ENCODE measurements at places on chromosomes 11 and 22. TPM values are rescaled to one million over a fixed set of nuclear protein-coding genes. Genes with fewer than 3 reads are reported as not detected.

DNA sequence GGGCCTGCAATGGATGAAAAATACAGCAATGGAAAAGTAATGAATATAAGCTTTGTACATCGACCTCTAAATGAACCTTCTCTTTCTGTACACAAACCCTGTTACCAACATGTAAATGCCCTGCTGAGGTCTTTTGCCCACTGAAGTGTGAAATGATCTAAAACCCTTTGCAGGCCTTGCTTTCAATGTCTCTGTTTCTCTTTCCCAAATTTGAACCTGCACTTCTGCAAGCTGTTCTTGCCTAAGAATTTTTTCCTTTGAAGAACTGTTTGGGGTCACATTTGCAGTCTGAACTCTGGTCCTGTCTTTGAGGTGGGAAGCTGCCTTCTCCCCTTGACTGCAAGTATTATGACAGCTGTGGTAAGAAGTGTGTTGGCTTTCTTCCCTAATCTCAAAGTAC, 1237.1 kb downstream of the FAM181B start:
- DNase-seq, result no peak

DNA sequence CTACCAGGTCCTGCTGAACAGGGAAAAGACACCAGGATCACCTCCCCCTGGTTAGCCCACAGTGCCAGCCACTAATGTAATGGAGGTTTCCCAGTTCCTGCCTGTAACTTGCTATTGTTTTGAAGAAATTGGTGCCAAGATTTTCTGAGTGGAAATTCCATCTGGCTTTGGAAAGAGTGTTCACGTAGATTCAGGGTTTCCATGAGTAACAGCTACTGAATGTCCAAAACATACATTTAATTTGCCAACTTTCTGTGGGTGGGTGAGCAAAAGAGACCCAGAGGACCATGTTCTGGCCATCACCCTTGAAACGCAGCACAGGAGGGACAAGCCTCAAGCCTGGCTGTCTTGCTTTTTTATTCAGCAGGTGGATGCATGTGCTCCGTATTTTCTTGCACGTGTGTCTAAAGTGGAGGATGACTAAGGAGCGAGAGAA, 8.8 kb upstream of the DKK3 start:
- peak; percentile 51 for DNase-seq

- no peak for DNase-seq
Measured at GRCh38 chr11:78203184-78203583, 14.5 kb downstream of the USP35 start.

DNA sequence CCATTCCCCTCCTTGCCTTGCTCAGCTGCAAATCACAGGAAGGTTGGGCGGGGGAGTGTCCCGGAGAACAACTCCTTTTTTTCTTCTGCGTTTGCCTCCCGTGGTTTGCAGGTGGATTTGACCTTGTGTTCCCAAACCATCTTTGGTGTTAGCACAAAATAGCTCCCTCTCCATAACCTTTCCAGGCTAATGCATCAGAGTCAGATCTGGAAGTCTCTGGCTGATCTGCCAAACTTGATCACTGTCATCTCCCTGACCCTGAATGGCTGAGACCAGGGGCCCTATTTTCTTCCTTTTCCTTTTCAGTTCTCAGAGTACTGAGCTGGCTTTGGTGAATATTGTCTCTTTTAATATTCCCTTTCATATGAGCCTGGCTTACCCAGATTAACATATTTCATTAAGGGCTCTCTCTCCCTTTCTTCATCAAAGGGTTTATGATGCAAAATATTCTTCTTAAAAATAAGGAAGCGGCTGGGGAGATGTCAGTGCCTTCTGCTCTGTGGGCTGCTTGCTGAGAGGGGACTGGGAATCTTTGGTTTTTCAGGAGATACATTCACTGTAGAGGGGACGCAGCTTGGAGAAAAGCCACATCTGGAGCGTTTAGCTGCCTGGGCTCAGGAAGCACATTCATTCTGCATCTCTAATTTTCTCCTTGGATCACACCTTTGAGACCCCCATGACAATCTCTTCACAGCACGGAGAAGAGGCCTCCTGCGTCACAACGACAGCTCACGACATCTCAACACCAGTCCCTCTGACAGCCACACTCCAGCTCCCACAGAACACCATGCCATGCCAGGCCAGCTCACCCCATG, 148.3 kb downstream of the CEP164 start:
- DNase-seq, result no peak

The F2 gene
- not detected for total RNA-seq
